Femur (tissue), 1 donor: ENCODE measurements at places on chromosomes 3 and 15.

DNA sequence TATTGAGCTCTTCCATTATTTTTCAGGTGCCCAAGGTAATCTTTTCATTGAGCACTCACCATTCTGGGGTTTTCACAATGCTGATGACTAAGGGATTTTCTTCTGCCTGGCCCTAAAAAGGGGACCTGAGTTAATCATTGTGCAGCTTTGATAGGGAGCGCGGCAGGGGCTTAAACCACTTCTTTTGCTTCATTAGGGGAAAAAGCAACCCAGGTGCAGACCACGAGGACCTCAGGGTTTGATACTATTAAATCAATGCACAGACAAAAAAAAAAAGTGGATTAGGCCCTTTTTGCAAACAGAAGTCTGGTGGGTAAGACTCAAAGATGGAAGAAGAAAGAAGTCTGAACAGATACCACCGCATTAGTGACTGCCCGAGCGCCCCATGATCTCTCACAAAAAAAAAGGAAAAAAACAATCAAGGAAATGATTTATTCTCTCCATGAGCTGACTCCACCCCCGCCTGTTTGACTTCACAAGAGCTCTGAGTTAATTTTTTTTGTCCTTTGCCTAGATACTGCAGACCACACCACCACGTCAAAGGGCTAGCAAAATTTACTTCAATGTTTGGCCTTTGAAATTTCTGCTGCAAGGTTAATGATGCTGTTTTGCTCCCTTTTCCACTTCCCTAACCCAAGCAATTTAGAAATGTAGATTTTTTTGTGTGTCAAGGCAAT, 78.0 kb upstream of the FEZF2 start:
- no peak for DNase-seq

DNA sequence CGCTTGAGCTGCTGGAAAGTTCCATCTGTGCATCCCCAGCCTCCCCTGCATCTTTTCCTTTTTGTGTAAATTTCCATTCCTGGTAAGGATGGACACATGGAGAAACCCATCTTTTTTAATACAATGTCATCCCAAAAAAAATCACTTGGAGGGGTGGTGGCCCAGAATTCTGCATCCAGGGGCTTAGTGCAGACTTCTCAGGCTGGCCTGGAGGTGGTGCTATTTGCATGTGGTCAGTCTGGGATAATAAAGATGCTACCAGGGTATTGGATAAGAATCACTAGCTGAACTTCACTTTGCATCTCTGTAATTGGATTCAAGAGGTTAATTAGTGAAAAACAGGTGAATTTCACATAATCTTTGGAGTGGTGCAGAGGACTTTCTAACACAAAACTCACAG, 1.8 kb upstream of the ZSCAN2 start:
- DNase-seq: peak; percentile 58

DNA sequence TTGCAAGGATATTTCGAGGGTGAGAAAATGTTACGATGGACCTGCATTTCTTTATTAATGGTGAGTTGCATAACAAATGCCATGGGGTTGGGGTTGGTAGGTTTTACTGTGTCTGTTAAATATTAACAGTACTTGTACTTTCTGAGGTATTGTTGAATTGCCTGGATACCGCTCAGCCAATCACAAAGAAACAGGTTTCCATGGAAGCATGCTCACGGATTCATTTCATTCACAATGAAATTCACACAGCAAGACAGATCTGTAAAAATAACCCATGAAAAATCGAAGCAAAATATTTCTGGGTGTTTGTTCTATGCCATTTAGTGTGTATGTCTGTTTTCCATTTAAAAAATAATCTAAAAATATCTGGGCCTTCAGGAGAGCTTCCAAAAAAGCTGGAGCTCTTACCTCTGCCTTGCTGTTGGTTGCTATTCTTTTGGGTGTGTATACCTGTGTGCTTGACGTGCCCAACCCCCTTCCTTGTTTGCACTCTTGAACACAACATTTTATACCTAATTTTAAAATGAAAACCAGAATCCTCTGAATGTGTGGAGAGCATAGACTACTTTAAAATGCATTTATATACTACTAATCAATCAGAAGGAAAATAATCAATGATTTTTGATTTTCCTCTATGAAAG, 479.8 kb upstream of the TBL1XR1 start:
- no peak for DNase-seq

- no peak for DNase-seq
Measured at GRCh38 chr3:13818919-13819318, 61.0 kb downstream of the WNT7A start.

DNA sequence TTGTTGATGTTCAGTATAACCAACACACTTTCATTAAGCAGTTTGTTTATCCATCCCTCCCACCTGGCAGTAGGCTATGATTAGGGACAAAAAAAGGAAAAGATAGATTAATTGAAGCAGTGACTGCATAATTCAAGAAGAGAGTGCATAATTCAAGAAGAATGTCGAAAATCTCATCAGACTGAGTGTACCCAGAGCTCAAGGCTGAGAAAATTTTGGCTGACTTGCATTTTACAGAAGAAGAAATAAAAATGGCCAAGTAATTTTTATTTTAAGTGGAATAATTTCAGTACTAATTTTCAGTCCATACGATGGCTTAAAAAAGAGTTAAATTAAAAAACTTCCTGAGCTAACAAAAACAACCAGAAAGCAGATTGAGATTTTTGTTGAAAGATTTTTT, 145.4 kb upstream of the LRRFIP2 start:
- no peak for DNase-seq
